Left colon (tissue), 2 donors: ENCODE measurements at places on chromosomes 7 and 10. TPM values are rescaled to one million over a fixed set of nuclear protein-coding genes. Genes with fewer than 3 reads are reported as not detected.

The PNLIPRP3 gene
- total RNA-seq, result 0.14 TPM

The ADAM12 gene
- 0.61 TPM for total RNA-seq

The MCM10 gene
- total RNA-seq, result 5.0 TPM

The ZFAND2A gene
- 90.0 TPM for total RNA-seq

DNA sequence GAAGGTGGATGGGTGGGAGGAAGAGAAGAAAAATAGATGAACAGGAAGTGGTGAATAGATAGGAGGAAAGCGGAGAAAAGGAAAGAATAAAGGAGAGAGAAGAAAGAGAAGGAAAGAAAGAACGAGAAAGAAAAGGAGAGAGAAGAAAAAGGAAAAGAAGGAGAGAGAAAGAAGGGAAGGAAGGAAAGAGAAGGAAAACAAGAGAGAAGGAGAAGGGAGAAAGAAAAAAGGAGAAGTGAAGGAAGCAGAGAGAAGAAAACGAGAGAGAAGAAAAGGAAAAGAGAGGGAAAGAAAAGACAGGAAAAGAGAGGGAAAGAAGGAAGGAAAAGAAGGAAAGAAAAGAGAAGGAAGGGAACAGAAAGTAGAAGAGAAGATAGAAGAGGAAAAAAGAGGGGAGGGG is 211.8 kb downstream of the DIP2C start:
- DNase-seq, result no peak
